ENCODE measurements at places on chromosomes 16 and 17.

DNA sequence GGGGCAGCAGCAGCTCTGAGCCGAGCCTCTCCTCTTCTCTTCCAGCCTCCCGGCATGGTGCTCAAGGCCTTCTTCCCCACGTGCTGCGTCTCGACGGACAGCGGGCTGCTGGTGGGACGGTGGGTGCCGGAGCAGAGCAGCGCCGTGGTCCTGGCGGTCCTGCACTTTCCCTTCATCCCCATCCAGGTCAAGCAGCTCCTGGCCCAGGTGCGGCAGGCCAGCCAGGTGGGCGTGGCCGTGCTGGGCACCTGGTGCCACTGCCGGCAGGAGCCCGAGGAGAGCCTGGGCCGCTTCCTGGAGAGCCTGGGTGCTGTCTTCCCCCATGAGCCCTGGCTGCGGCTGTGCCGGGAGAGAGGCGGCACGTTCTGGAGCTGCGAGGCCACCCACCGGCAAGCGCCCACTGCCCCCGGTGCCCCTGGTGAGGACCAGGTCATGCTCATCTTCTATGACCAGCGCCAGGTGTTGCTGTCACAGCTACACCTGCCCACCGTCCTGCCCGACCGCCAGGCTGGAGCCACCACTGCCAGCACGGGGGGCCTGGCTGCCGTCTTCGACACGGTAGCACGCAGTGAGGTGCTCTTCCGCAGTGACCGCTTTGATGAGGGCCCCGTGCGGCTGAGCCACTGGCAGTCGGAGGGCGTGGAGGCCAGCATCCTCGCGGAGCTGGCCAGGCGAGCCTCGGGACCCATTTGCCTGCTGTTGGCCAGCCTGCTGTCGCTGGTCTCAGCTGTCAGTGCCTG lies 4.4 kb downstream of the PIGQ start:
- DNase-seq, result no peak

GRCh38 chr16:55257966-55258613 lies 65.9 kb upstream of the IRX6 start:
- no peak for DNase-seq

- DNase-seq, result no peak
Measured at GRCh38 chr16:57422026-57422944, 17.7 kb downstream of the CCL17 start.

DNA sequence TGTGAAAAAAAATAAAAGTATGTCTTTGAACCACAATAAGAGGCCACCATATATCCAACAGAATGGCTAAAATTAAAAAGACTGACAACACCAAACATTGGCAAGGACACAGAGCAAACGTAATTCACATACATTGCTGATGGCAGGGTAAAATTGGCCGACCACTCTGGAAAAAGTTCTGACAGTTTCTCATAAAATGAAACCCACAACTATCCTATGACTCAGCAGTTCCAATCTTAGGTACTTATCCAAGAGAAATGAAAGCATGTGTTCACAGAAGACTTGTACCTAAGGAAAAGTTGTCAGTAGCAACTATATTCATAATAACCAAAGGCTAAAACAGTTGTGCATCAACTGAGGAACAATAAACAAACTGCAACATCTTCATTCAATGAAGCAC lies 357.3 kb upstream of the XYLT1 start:
- no peak for DNase-seq

- DNase-seq, result no peak
Measured at GRCh38 chr17:56754523-56755208, 79.1 kb downstream of the C17orf67 start.

DNA sequence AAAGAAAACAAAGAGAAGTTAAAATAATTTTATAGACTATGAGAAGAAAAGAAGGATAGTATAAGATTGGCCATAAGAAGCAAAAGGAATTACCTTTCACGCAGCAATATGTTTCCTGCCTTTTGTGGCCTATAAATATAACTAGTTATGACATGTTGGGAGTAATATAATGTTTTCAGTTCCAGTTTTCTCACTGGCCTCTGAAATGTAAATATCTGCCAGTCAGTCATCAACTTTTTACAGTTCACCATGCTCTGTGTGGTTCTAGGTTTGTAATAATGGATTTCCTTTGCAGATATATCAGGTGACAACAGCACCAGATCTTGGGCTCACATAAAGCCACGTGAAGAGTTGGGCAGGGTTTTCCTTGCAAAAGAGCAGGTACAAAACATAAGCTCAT lies 94.3 kb downstream of the ABCA8 start:
- DNase-seq, result no peak

DNA sequence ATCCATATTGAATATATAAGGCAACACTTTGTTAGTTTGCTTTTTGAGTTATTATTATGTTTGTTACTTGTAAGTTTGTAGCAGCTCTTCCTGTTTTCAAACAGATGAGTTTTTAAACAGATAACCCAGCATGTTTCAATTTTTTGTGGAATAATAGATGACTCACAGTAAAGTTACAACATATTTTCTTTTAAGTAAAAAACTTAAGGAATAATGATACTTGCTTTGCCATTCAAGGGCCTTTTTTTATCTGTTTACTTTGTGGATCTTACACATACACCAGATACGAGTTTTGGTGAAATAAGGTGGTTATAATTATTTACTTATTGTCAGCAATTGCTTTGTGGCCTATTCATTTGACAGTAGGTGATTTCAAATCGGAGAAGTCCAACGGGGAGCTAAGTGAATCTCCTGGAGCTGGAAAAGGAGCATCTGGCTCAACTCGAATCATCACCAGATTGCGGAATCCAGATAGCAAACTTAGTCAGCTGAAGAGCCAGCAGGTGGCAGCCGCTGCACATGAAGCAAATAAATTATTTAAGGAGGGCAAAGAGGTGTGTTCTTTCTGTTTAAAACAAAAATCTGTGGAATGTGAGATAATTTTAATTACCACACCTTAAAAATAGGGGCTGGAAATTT lies 66.3 kb downstream of the BPTF start:
- no peak for DNase-seq

DNA sequence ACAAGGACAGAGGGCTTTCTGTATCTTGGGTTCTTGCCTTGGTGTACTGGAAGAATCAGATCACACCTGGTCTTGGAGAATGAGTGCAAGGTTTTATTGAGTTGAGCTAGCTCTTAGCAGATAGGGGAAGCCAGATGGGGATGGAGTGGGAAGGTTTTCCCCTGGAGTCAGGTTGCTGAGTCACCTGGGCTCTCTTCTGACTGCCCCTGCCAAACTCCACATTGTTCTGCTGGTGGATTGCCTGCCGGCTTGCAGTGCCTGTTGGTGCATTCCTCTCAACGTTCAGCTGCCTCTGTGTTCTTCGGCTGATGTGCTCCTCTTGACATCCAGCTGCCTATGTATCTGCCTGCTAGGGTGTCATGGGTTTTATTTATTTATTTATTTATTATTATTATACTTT lies 1431.1 kb downstream of the CDH8 start:
- no peak for DNase-seq

- no peak for DNase-seq
Measured at GRCh38 chr17:37772982-37773381, 28.1 kb upstream of the HNF1B start.

- no peak for DNase-seq
Measured at GRCh38 chr17:80625627-80626026, 81.0 kb downstream of the RPTOR start.

GRCh38 chr17:82684228-82684841 lies 14.2 kb downstream of the RAB40B start:
- no peak for DNase-seq

DNA sequence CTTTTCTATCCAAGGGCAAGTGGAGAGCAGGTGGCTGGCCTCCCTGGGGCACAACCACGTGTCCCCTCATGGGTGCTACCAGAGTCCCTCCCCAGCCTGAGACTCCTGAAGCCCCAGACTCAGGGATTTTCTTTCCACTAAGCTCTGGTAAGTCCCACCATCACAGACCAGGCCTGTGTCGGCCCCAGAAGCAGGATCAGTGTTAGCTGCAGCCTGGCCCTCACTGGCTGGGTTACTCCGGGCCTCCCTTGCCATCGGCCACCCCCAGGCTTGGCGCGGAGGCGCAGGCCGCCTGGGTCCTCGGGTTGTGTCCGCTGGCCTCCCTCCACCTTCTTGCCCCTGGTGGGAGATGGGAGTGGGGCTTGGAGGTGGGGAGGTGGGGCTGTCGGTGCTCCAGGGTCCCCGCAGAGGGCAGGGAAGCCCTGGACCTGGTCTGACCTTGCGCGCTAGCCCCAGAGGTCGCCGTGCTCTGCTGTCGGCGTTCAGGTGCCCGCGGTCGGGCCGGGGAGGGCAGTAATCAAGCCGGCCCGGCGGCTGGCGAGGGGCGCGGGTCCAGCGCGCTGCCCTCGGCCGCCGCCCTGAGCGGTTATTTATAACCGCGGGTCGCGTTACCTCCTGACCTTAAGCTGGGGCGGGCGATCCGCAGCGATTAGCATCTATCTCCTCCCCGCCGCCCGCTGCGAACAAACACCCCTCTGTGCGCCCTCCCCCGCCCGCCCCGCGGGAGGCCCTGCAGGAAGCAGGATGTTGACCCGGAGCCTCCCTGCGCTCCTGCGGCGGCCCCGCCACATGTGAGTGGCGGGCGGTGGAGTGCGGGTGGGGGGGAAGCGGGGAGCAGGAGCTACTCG lies 78.1 kb upstream of the TOB1 start:
- no peak for DNase-seq

All from cerebellar nuclear complex (tissue), 1 donor.